ENCODE measurements at places on chromosomes 7 and 10.

DNA sequence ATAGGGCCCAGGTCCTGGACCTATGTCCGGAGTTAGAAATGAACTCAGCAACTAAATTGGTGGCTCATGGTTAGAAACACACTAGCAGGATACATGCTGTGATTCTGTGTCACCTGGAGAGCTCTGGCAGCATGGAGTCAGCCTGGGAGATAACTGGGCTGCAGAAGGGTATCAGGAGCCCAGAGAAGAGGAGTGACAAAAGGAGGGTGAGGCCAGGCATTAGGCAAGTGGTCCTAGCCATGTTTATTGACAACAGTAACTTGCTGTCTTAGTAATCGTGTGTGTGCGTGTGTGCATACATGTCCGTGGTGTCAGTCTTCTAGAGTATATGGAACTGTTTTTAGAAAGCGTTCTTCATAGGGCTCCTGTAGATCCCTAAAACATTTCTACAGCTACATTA lies 157.5 kb upstream of the PHYHIPL start:
- DNase-seq: no peak

DNA sequence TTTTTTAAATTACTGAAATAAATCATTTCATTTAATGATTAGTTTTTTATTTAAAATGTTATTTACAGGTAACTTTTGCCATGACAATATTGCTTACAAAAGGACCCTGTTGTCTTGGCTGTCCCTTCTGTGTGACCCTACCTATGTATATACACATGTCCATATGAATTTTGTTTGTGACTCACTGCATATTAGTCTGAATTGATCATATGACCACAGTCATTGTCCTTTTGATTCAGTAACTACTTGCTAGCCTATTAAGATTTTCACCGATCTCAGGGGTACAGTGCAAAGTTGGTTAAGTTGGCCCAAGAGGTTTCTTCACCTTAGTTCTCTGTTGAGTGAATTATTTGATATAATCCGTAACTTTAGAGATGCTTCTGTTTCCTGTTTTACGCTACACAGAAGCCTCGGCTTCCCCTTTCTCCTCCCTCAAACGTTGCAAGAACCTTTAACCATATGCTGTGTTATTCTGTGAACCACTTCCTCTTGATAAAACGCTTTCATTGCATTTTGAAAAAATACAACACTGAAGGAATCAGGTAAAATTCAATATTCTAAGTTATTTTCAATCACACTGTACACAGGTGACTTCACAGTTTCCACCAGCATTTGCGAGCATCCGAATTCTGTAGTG lies 43.9 kb downstream of the APBB1IP start:
- DNase-seq: no peak

GRCh38 chr10:72059843-72060822 lies 28.2 kb downstream of the SPOCK2 start:
- no peak for DNase-seq

GRCh38 chr7:132312531-132313055 lies 263.7 kb downstream of the PLXNA4 start:
- DNase-seq: no peak

GRCh38 chr10:126218174-126218573 lies 170.1 kb downstream of the ADAM12 start:
- DNase-seq: no peak

- DNase-seq: no peak
These were observed 57.3 kb downstream of the INPP5F start for GRCh38 chr10:119782981-119783664.

- no peak for DNase-seq
These were observed 68.5 kb upstream of the HECTD2 start for GRCh38 chr10:91341686-91342085.

- no peak for DNase-seq
These were observed 147.1 kb downstream of the RGS10 start for GRCh38 chr10:119395280-119396007.

DNA sequence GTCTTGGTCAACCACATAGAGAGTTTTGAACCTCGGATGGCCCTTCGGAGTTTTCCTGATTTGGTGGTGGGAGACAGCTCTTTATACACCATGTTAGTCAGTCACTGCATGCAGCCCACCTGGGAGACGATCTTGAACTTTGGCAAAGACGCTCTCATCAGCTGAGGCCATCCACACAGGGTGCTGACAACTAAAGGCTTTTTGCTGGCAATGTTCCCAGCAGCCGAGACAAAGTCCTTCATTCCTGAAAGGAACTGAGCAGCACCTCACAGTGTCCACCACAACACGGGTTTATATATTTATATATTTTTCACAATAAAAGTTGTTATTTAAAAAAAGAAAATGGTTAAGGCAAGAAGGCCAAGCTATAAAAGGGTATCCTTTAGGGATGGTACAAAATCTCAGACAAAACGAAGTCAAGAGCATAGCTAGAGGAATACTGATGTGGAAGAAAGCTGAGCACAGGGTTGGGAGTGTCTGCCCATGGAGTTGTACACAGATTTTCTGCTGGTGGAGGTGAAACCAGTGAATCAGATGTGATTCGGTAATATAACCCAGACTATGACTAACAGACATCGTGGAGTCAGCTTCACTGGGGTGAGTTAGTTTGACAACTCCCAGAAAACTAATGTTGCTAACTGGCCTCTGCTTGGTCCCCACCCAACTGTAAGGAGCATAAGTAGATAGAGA lies 27.4 kb upstream of the CAPZA2 start:
- DNase-seq: no peak

GRCh38 chr10:42924484-42924883 lies 141.9 kb downstream of the BMS1 start:
- no peak for DNase-seq

DNA sequence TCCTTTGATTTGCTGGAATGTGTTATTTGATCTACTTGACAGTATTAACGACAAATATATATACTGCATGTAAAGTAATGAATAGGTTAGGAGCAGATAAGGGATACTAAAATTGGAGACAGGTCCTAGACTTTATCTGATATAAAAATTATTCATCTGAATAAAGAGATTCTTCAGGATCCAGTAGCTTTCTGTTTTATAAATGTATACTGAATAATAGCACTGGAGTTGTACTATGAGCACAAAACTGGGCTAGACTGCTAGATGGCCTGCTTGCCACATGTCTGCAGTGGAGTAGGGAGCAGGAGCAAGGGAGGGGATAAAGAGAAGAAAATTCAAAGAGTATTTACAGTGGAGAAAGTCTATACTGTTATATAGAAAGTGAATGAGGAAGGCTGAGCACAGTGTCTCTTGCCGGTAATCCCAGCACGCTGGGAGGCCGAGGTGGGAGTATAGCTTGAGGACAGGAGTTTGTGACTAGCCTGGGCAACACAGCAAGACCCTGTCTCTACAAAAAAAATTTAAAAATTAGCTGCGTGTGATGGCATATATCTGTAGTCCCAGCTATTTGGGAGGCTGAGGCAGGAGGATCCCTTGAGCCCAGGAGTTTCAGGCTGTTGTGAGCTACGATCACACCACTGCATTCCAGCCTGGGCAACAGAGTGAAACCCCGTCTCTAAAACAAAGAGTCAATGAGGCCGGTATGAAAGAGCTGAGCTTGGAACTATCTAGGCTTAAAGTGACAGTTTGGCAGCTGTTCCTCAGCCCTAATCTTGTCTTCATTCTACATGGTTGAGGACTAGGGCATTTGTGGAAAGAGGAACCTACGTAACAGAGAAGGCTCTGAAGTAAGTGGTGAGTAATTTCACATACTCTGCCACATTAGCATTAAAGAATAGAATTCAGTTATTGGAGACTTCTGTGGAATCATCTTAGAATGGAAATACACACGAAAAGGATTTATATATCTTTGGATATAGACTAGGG lies 41.8 kb downstream of the CD36 start:
- no peak for DNase-seq
